Brain pericyte (primary cell): ENCODE measurements at places on chromosomes 7 and 10.

DNA sequence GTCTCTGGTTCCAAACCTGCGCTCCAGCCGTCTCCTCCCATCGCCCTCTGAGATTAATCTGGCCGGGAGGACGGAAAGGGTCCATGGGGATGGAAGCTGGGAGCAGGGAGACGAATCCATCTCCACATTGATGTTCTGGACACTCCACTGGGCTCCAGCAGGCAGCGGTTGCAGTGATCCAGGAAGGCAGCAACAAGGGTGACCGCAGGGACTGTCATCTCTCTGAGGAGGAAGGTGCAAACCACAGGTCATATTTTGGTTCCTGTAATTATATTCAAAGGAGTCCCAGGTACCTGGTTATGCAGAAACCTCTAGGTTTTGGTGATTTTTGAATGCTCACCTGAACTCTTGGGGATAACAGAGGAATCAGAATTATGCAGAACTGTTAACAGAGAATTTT is 54.8 kb downstream of the EVX1 start:
- no peak for DNase-seq

DNA sequence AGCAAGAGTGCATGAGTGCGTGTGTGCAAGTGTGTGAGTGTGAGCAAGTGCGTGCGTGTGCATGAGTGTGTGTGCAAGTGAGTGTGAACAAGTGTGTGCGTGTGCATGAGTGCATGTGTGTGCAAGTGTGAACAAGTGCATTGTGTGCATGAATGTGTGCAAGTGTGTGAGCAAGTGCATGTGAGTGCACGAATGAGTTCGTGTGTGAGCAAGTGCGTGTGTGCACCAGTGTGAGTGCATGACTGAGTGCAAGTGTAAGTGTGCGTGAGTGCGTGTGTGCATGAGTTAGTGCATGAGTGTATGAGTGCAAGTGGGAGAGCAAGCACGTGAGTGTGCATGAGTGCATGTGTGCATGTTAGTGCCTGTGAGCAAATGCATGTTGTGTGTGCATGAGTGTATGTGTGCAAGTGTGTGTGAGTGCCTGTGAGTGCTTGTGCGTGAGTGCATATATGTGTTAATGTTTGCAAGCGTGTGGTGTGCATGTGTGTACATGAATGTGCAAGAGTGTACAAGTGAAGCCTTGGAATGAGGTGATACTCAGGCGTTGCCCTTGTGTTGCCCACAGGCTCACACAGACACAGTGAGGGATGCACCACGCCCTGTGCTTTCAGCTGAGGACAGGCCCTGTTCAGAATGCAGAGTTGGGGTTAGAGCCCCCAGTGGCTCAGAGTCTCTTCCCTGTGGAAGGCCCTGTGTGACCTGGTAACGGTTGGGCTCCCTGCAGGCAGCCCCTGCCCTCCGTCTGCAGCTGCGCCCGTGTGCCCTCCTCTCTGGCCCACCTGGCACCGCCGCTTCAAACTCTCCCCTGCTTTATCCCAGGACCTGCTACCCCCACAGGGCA is 97.1 kb downstream of the NKX6-2 start:
- no peak for DNase-seq

GRCh38 chr10:117175215-117175900 is 21.9 kb upstream of the KCNK18 start:
- DNase-seq: no peak

DNA sequence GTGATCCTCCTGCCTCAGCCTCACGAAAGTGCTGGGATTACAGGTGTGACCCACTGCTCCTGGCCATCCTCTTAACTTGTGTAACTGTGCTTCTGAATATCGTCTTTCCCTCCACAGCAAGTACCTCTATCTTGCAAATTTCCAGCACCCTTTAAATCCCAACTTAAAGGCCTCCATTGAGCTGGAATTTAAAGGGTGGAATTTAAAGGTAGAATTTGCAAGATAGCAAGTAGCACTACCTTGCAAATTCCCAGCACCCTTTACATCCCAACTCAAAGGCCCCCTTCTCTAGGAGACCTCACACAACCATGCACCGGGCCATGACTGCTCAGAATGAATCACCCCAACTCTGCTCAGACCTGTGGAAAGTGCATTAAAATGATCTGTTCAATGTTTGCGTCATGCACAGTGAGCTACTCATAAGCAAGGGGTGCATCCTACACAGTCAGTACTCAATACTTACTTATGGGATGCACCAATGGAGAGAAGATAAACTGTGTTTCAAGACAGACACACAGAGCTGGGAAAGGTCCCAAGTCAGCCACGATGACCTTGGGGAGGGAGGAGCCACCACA is 17.8 kb upstream of the SDK1 start:
- DNase-seq: no peak

DNA sequence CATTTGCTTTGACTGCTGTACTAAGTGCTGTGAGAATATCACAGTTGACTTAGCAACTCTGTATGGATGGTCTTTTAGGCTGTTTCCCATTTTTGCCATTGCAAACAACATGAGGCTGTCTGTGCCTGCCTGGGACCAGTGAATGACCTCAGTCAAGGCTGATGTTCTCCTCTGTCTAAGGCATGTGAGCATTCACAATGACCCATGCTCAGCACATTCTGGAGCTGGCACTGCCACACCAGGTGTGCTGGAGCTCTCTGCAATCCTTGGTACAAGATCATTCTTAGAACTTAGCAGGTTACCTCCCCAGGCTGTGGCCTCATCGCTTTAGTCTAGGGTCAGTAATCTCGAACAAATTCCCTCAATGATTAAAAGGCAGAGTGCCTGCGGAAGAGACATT is 61.9 kb downstream of the SH3PXD2A start:
- no peak for DNase-seq
